ENCODE measurements at places on chromosomes 3 and 15.

GRCh38 chr3:181916013-181916412 lies 204.3 kb downstream of the SOX2 start:
- DNase-seq, result no peak

- no peak for DNase-seq
Observed at GRCh38 chr15:92074101-92074500, 220.6 kb downstream of the SLCO3A1 start.

DNA sequence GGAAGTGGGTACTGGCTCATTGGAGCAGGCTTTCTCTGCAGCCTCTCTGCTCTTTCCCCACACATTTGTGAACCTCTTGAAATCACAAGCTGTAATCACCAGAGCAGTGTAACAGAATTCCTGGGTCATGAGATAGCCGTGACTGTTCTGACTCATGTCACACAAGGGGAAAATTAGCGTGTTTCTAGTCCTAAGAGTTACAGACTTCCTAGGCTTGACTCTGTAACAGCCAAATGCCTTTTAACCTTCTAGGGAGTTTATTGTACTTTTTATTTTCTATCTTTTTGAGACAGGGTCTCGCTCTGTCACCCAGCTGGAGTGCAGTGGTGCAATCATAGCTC lies 54.7 kb upstream of the TRAK1 start:
- DNase-seq, result no peak

GRCh38 chr15:69794645-69795469 lies 302.9 kb downstream of the TLE3 start:
- DNase-seq, result no peak

- DNase-seq, result no peak
Observed at GRCh38 chr3:114331007-114331406, 37.2 kb downstream of the TIGIT start.

DNA sequence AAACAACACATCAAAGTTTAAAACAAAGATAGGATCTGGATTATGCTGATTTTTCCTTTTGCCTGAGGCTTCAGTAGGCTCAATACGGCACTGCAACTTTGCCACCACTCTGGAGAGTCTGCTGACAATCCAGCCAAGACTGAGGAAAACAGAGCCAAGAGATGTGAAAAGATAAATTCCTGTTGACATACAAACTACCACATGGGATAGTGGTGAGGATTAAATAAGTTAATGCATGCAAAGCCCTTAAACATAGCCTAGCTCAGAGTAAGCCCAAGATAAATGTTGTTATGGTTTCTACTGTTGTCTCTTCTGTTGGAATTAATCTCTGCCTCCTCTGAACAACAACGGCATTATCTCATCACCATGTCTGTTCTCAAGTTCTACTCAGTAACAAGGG lies 245.9 kb upstream of the LMCD1 start:
- DNase-seq, result no peak

DNA sequence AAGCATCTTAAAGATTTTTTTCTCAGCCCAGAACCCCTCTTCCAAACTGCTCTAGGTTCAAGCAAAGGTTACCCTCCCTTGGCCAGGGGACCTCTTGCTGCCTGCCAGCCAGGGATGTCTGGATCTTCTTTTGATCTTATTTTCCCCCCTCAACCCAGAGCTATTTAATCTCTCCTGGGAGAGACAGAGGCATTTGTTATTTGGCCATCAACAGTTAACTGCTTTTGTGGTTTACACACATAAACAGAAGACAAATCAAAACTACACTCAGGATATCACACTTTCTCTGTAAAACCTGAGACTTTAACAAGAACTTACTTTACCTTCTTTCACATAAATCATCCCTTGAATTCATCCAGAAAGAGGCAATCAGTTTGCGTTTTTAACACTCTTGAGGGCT lies 272.5 kb downstream of the THSD4 start:
- no peak for DNase-seq

DNA sequence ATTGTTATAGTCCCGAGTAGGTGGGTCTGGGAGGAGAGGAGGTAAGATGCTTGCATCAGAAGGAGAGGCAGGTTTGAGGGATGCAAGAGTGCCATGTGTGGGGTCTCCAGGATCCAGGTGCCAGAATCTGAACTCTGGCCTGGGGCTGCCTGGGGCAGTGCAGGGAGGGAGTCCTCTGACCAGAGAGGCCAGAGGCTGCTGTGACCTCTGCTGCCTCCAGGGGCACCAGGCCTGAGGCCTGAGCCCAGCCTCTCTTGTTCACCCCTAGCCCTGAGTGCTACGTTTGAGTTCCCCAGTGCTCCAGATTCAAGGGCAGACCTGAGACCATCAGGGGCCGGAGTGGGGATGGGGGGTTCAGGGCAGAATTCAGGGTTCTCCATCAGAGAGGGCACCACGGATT lies 7.4 kb downstream of the SLC38A3 start:
- DNase-seq, result no peak

DNA sequence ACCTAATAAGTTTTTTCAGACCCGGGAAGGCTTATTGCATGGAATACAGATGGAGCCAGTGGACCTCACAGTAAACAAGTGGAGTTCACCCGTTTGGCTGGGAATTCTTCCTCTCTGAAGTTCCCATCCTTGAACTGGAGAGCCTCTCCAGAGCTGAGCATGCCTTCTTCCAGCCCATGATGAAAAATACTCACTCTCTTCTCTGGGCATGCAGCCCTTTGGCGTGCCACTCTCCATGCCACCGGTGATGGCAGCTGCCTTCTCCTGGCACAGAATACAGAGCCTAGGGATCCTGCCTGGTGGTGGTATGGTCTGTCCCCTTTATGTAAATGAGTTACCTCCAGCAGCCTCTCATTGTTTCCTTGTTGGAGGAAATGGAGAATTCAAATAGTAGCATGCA lies 150.8 kb downstream of the LEKR1 start:
- DNase-seq, result no peak

DNA sequence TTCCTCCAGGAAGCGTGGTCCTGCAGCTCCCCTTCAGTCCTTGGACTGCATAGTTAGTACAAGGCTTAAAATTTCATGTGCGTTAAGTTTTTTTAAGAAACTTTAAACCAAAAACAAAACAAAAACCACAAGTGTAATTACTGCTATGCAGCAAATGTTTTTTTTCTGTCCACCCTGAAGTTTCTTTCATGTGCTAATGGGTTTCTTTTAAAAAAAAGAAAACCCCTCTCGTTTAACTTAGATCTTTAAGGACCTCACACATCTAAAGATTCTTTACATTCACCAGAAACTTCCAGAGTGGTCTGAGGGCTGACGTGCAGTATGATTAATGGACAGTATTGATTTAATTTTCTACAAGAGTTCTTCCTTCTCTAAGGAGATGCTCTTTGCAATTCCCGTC lies 72.0 kb upstream of the PYGO1 start:
- DNase-seq, result no peak

- no peak for DNase-seq
Observed at GRCh38 chr3:63949005-63949404, 36.8 kb upstream of the SCAANT1 start.

- no peak for DNase-seq
Observed at GRCh38 chr3:173703771-173704170, 306.2 kb downstream of the NLGN1 start.

DNA sequence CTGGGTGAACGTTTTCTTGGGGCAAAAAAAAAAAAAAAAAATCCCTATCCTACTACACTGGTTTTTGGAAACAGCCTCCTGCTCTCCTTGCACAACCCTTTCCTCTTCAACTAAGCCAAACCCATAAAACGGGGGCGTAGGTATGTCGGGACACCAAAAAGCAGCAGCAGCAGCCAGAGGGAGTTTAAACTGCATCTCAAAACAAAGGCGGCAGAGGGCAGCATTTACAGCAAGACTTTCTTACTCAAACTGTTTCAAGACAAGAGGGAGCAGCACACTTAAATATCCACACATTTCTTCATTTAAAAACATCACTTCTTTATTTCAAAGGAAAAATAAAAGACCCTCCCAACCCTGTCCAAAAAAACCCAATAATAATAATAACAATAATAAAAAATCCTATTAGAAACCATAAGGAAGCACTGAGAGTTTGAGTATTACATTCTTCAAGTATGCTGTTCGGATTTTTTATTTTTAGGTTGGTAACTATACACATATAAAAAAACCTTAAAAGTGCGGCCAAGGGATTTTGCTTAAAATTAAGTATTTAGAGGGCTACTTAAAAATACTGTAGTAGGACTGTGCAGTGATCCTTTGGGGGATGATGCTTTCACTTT lies 43.9 kb upstream of the PLXND1 start:
- peak; percentile 43 for DNase-seq

- DNase-seq, result no peak
Observed at GRCh38 chr3:106862067-106862466, 515.2 kb upstream of the CCDC54 start.

- DNase-seq, result no peak
Observed at GRCh38 chr3:55630280-55630920, 143.3 kb upstream of the WNT5A start.

DNA sequence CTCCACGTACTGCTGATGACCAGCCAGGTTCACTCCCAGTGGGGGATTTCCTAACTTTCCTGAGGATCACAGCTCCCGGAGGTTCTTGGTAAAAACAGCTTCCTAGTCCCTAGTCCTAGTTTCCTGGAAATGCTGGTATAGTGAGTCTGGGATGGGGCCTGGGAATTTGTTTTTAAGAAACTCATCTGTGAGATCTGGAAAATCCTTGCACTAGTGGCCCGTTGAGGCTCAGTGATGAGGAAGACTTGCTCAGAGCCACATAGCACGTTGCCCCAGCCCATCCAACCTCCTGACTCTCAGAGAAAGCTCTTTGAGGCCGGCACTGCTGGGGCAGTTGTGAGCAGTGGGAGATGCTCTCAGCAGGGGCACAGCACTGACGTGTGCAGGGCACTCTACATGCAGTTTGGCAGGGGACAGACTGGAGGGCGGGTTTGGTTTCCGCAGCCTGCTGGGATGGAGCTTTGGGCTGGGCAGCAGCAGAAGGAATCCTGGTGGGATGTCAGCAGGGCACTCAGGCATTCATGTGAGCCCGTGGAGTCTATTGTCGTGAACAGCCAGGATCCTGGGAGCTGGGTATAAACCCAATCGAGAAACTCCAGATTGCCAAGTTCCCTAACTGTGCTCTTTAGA lies 31.6 kb downstream of the SAXO2 start:
- DNase-seq, result no peak

DNA sequence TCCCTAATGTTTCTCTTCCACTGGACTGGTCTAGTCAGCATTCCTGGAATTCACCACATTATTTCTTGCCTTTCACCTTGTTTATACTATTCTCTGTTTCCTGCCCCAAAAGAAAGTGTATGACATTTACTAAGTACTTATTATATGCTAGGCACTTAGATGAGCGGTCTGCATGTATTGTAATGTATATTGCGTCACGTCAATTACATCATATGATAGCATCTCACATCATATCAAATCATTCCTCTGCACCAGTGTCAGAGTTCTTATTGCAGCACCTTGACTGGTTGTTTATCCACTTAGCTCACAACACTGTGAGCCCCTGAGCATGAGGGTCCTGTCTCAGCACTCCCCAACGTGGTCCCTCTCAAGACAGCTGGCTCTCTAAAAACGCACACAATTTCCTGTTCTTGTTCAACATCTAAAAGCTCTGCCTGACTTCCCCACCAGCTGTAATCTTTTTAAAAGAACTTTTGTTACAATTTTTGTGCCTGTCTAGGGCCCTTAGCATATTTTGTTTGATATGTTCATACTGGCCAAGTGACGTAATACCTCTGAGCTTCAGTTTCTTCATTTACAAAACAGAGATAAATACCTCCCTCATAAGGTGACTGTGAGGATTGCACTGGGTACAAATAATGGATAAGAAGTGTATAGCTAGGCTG lies 58.8 kb downstream of the ARHGAP31 start:
- no peak for DNase-seq

DNA sequence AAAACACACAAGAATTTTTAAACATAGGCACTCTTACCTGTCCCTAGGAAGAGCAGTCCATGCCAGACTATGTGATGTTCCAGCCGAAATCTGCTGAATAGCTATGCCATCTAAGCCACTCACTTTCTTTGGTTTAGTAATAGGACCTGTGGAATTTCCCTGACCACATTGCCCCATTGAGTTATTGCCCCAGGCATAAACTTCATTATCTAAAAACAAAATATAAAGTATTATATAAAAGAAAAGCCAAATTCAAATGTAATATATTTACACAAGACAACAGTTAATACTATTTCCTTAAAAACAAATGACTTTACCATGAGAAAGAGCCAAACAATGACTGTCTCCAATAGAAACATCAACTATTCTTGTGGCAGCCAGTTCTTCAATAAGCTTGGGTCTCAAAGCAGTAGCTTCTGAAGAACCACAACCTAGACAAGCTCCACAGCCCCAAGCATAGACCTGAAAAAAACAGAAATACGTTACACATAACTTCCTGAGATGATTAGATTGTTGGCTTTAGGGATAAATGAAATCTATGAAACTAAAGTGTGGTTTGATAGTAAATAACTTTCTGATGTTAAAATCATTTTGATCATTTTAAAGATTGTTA lies 84.3 kb downstream of the HERC1 start:
- DNase-seq, result no peak

DNA sequence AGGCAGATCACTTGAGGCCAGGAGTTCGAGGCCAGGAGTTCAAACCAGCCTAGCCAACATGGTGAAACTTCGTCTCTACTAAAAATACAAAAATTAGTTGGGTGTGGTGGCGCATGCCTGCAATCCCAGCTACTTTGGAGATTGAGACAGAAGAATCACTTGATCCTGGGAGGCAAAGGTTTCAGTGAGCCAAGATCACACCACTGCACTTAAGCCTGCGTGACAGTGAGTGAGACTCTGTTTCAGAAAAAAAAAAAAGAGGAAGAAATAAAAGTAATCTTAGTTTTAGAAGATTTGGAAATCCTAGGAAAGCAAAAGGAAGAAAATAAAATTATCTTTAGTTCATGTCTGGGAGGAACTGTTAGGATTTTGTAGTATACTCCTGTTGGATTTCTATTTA lies 77.2 kb downstream of the IL12A start:
- no peak for DNase-seq

DNA sequence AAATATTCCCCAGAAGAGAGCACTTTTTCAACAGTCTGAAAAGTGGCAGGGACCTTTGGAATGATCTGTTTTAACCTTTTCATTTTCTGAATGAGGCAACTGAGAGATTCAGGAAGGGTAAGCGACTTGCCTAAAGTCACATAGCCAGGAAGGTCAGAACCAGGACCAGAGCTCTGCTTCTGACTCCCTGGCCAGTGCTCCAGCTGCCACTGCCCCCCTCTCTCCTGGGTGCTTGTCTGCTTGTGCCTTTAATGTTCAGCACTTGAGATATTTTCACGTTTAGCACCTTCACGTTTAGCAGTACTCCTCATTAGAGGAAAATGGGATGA lies 68.3 kb downstream of the SMAD3 start:
- no peak for DNase-seq

- no peak for DNase-seq
Observed at GRCh38 chr3:171470714-171471227, 10.6 kb upstream of the TNIK start.

- no peak for DNase-seq
Observed at GRCh38 chr3:94420931-94421330, 358.1 kb downstream of the NSUN3 start.

DNA sequence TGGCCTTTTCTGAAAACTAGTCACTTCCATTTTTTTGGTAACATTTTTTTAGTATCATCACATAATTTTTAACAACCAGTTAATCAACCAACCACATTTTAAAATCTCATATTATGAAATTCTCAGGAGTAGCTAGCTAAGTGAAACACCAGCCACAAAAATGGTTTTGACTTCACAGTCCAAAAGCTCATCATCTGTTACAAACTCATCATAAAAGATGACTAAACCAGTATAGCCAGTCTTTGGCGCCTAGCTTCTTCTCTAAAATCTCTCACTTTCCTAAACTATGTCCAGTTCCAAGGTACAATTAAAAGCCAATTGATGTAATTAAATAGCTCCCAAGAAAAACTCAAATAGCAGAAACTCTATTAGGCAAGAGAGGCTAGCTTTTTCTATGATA lies 88.2 kb upstream of the ZNF385D start:
- no peak for DNase-seq

GRCh38 chr3:24830230-24831152 lies 335.8 kb upstream of the THRB start:
- DNase-seq, result no peak
